Activated CD8-positive, alpha-beta memory T cell treated with anti-CD3 and anti-CD28 coated beads, Interleukin-2, amount 10 ng/mL, durations not matched to agents 7 days and 5 days (primary cell): ENCODE measurements at places on chromosomes 6 and 20. TPM values are rescaled to one million over a fixed set of nuclear protein-coding genes. Genes with fewer than 3 reads are reported as not detected.

KIAA0408 gene
- total RNA-seq = 9.9 TPM

EFCAB8 gene
- total RNA-seq = 1.1 TPM

GRCh38 chr6:3869284-3869631, 20.1 kb downstream of the FAM50B start:
- peaks cover 8% of the 10 kb centered on the region for H3K4me1 ChIP-seq
- H3K27me3 ChIP-seq = peaks cover 30% of the 10 kb centered on the region
- DNase-seq = peak; percentile 21
- H3K27ac ChIP-seq = no peak overlapping the region
- no peak overlapping the region for H3K4me3 ChIP-seq

GRCh38 chr6:12450467-12450866, 160.3 kb downstream of the EDN1 start:
- no peaks in the 10 kb centered on the region for H3K36me3 ChIP-seq
- no peak overlapping the region for H3K27ac ChIP-seq
- no peak for DNase-seq

DNA sequence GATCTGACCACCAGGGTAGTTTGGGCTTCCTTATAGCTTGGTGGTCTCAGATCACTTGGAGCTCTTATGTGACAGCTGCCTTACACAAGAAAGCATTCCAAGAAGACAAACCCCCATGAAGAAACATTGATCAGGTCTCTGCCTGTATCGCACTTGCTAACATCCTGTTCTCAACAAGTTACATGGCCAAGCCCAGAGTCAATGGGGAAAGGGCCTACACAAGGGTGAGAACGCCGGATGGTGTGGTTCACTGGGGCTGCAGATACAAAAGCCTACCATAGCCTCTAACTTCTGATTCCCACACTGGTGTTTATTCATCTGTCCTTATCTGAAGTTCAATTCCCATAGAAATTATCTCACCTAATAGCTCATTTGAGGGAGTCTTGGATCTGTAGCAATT, 235.5 kb downstream of the SYNDIG1 start:
- H3K27me3 ChIP-seq = no peaks in the 10 kb centered on the region
- H3K27ac ChIP-seq = no peak overlapping the region
- no peak for DNase-seq
- H3K4me1 ChIP-seq = no peaks in the 10 kb centered on the region
- H3K4me3 ChIP-seq = no peak overlapping the region

- no peaks in the 10 kb centered on the region for H3K4me1 ChIP-seq
- no peaks in the 10 kb centered on the region for H3K36me3 ChIP-seq
- no peak overlapping the region for H3K4me3 ChIP-seq
- H3K27ac ChIP-seq = no peak overlapping the region
These were observed 218.1 kb downstream of the TSHZ2 start for GRCh38 chr20:53190225-53190624.
